T-helper 17 cell (primary cell): ENCODE measurements at places on chromosomes 12 and 14.

DNA sequence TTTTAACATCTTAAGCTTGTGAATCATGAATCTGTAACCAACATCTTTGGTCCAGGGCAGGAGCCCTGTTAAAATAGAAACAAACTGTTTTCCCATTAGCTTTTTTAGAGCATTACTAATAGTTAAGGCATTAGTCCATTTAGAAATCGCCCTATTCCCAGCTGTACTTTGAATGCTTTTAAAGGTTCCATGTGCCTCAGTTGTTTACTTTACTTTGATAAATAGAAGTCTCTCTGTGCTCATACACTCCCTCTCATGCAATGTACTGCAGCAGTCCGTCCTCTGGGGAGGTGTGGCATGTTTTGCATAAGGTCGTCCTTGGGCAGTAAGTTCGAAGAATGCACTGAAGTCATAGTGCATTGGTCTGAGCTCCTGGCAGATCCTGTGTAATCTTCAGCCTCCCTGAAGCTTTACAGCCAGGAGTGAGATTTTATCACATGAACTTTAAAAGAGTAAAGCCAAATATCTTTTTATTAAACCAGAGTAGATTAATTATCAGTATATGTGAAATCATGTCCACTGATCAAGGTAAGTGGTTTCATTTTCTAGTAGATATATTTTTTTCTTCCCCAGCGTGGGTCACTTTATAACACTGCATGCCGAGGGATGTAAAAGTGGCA lies 134.7 kb downstream of the FGD4 start:
- H3K27me3 ChIP-seq: peaks cover 28% of the 10 kb centered on the region
- H3K4me3 ChIP-seq: no peak overlapping the region
- H3K27ac ChIP-seq: no peak overlapping the region
- DNase-seq: no peak

GRCh38 chr12:6450091-6450868 lies 1.6 kb upstream of the TAPBPL start:
- no peak for DNase-seq
- H3K4me3 ChIP-seq: peak overlapping the region; percentile 99
- H3K4me1 ChIP-seq: peaks cover 62% of the 10 kb centered on the region
- peak overlapping the region; percentile 100 for H3K27ac ChIP-seq
- H3K36me3 ChIP-seq: peaks cover 12% of the 10 kb centered on the region

DNA sequence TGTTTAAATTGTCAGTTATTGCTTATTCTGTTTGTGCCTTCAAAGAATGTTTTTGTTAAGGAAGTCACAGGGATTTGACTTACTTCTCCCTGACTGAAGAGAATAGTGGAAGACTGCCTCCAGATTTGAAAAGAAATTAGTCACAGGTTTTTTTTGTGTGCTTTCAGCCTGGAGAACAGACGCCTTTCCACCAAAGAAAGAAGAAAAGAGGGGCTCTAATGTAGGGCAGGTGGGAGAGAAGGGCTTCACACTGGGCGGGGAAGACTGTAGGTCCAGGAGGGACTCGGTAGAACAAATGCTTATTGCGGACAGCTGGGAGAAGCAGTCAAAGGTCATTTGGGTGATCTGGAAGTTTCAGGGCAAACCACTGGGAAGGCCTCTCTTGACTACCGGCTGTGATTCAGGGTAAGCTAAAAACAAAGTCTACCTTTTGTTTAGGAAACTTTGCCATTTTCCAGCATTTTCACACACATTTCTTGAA lies 76.8 kb downstream of the SAMD4A start:
- no peaks in the 10 kb centered on the region for H3K36me3 ChIP-seq
- peaks cover 5% of the 10 kb centered on the region for H3K27me3 ChIP-seq
- H3K27ac ChIP-seq: no peak overlapping the region
- H3K4me1 ChIP-seq: peaks cover 5% of the 10 kb centered on the region
- DNase-seq: no peak
- H3K4me3 ChIP-seq: no peak overlapping the region

DNA sequence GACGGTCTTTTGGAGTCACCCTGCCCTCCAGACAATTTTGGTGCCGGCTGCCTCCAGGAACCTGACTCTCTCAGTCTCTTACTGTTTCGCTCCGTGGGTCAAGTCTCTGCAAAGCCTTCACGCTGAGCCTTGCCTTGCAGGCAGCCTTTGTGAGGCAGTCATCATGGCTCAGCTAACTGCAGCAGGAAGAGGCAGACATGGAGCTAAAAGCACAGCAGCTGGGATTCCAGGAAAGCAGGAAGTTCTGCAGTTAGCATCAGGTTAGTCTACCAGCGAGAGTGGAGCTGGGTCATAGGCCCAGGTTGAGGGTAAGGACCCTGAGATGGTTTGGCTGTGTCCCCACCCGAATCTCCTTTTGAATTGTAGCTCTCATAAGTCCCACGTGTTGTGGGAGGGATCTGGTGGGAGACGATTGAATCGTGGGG lies 305.4 kb downstream of the PCNX1 start:
- DNase-seq: no peak
- H3K4me3 ChIP-seq: no peak overlapping the region
- H3K27me3 ChIP-seq: peaks cover 7% of the 10 kb centered on the region
- no peak overlapping the region for H3K27ac ChIP-seq
- H3K4me1 ChIP-seq: peaks cover 3% of the 10 kb centered on the region
- peaks cover 3% of the 10 kb centered on the region for H3K36me3 ChIP-seq

DNA sequence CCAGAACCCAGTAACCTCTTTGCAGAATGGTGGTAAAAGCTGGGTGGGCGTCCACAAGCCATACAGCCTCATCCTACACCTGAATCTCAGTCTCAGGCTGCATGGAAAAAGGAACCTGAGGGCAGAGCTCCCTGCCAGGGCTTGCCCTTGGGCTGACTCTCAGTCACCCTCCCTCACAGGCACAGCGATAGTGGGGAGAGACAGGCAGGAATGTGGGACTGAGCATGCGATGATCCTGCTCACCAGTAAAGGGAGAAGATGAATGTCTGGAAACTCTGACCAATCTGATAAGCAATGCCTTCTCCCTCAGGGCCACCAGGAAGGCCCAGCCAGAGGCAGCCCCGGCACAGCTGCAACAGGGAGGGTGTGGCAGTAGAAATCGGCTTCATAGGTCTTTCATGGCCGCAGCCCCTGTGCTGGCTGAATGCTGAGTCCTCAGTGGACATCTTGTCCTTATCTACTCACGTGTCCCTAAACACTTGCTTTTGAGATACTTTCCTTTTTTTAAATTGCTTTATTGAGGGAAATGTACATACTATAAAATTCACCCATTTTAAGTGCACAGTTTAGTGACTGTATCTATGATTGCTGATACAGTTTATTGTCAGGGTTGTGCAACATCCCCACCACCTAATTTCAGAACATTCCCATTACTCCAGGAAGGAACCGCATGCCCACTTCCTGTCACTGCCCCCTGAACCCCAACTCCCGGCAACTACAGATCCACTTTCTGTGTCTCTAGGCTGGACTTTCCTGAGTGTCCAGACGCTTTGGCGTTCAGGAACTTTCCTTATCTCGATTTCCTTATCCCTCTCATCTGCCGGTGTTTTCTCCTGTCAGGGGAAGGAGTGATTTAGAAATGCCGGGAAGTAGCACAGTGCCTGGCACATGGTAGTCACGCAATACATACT lies 258.1 kb downstream of the PCNX1 start:
- H3K27ac ChIP-seq: no peak overlapping the region
- no peaks in the 10 kb centered on the region for H3K36me3 ChIP-seq
- H3K4me1 ChIP-seq: peaks cover 16% of the 10 kb centered on the region
- H3K27me3 ChIP-seq: peaks cover 24% of the 10 kb centered on the region
- no peak for DNase-seq
- H3K4me3 ChIP-seq: no peak overlapping the region

DNA sequence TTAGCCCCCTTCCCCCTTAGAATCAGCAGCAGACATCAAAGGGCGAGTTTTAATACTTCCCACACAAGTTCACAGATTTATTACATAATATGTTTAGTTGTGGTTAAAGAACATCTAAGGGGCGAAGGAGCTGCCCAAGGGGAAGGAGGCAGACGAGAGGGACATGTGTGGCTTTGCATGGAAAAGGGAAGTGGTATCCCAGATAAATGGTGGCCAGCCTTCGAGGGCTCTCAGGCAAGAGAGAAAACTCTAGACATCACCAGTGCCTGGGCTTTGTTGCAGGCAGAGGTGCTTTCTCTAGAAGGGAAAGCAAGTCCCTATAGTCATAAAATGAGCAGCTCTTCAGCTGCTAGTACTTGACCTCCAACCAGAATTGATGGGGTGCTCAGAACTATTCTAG lies 121.2 kb downstream of the CACNA1C start:
- DNase-seq: no peak
- no peak overlapping the region for H3K27ac ChIP-seq
- H3K4me1 ChIP-seq: no peaks in the 10 kb centered on the region
- H3K27me3 ChIP-seq: peaks cover 39% of the 10 kb centered on the region
- no peaks in the 10 kb centered on the region for H3K36me3 ChIP-seq
